Skeletal muscle cell (primary cell): ENCODE measurements at places on chromosomes 7 and 10.

DNA sequence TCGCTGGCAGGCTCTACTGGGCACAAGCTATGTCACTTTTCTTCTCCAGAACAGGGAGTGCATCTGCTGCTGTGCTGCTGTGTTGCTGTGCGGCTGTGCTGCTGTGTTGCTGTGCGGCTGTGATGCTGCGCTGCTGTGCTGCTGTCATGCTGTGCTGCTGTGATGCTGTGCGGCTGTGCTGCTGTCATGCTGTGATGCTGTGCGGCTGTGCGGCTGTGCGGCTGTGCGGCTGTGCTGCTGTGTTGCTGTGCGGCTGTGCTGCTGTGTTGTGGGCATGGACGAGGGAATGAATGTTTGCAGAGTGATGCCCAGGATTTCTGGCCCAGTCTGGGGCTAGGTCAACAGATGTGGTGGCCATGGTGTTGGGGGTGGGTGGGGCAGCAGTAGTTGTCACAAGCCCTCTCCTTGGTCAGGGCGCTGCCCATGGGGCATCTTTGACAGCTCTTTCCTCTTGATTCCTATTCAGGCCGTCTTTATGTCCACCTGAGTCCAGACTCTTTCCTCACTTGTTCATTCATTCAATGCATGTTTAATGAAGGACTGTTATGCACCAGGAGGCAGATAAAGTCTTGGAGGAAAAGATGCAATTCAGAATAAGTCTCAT lies 55.6 kb downstream of the C10orf120 start:
- no peak for DNase-seq

DNA sequence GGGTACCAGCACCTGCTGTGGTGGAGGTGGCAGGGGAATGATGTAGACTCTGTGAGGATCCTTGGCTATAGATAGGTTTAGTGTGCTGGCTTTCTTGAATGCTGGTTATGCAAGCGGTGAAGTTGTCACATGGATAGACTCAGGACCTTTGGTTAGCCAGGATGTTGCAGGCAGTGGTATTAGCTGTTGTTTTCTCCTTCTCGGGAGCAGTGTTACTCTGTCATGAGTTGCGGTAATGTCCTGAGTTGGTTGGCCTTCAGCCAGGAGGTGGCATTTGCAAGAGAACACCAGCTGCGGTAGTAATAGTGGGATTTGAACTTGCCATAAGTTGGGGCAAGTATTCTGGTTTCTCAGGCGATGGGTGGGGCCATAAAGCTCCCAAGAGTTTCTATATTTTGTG lies 10.8 kb downstream of the AGK start:
- no peak for DNase-seq

- DNase-seq = no peak
Measured at GRCh38 chr7:2273866-2274265, 31.8 kb downstream of the NUDT1 start.

GRCh38 chr7:31883761-31884164 lies 186.4 kb downstream of the PDE1C start:
- DNase-seq = peak; percentile 86

DNA sequence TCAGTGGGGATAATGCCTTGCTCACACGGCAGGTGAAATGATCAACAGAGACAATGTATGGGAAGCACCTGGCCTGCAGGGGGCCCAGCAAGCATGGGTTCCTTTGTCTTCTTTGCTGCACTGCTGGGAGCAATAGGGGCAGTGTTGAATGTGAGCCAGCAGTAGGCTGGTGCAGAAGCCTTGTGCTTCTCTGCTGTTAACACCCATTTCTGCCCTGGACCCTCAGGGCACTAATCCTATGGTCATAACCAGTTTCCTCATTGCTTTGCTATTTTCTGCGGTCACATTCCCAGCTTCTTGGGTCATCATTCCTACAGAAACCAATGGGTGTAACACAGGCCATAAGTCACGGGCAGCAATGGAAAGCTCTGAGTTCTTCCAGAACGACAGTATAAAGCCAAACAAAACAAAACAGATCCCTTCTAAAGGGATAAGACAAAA lies 10.9 kb upstream of the LGI1 start:
- peak; percentile 84 for DNase-seq

DNA sequence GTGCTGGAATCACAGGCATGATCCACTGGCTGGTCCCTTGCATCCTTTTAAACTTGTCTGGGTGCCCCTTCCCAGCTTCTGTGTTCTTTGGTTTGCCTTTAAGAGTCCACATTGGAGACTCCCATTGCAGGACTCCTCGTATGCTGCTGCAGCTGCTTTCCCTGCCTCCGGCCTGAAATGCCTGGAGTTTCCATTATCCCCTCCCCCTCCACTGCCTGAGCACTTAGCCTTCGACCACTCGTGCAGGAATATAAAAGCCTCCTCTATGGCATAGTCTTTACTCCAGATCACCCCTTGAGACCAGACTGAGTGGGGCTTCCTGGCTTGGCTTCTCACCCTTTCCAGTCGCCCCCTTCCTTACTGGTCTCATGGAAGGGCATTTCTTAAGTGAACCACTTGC lies 80.2 kb downstream of the RHOBTB1 start:
- no peak for DNase-seq

- no peak for DNase-seq
Measured at GRCh38 chr7:644381-645305, 81.9 kb upstream of the DNAAF5 start.

DNA sequence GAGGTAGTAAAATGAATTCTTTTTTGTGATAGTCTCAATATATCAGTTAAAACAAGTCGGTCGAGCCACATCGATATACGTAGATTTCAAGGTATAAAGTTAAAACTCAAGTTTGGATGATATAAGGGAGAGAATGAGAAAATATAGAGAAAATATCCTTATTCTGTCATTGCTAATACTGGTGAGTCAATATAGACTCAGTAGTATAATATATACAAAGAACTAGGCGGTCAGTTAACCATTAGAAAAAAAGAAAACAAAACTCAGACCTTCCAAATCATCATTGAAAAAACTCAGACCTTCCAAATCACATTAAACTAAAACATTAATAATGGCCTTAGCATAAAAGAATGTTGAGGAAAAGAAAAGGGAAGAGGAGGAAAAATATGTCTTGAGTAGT lies 817.1 kb upstream of the IGFBP3 start:
- DNase-seq = no peak

GRCh38 chr7:73703757-73704639 lies 15.5 kb downstream of the STX1A start:
- DNase-seq = no peak

- DNase-seq = no peak
Measured at GRCh38 chr7:155311826-155312537, 14.3 kb downstream of the INSIG1 start.

GRCh38 chr10:84140036-84140379 lies 699 bp downstream of the GHITM start:
- DNase-seq = no peak
